GM12865 (cell line): ENCODE measurements at places on chromosomes 16 and 17.

GRCh38 chr17:55090079-55090492, 121.5 kb downstream of the STXBP4 start:
- peak; percentile 90 for DNase-seq

DNA sequence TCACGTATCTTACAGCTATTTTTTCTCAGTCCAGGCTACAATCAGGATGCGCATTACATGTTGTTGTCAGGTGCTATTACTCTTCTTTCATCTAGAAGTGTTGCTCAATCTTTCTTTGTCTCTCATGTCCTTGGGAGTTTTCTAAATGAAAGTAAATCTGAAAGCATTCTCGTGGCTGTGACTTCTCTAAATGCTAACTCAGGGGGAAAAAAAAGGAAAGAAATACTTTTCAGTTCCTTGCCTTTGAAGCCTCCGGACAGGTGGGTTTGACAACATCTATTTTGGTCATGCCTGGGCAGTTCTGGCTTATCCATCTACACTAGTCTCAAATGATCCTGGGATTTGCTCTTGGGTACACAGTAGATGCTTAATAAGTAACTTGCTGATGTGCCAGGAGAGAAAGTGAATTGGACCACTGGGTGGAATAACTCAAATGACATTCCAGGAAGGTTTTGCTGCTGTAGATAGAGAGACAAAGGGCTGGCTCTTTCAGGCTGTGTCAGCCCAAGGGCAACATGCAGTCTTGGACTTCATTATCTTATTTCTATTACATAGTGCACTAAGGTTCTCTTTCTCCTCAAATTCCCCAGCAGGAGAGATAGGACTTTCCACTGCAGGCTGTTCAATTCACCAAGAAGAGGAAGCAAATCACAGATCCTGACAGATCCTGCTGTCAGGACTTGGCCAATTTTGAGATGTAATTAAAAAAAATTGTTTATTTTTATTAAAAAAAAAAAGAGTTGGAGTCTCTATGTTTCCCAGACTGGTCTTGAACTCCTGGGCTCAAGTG, 63.6 kb upstream of the NFAT5 start:
- peak; percentile 61 for DNase-seq

DNA sequence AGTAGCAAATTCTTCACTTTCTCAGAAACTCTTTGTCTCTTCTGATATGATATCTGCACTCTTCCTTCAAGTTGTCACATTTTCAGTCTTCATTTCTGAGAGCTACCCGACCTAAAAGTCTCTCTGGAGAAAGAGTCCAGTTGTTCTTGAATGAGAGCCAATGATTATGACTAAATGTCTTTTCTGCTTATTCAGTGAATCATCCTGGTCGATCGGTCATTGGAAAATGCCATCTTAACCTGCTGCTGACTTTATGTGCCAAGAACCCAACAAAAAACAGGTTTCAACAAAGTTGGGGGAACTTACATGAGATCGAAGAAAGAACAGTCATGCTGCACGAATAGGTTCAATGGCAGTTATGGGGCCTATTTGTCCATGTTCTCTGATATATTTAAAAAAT, 15.9 kb downstream of the SOX9 start:
- DNase-seq, result no peak

- DNase-seq, result peak; percentile 72
These were observed 9.4 kb downstream of the C16orf89 start for GRCh38 chr16:5056352-5056751.

- no peak for DNase-seq
These were observed 508.1 kb downstream of the HAPSTR1 start for GRCh38 chr16:9599415-9600120.

- no peak for DNase-seq
These were observed 9.3 kb downstream of the SSTR2 start for GRCh38 chr17:73174126-73174525.

GRCh38 chr17:192666-193425, 11.4 kb upstream of the DOC2B start:
- no peak for DNase-seq

DNA sequence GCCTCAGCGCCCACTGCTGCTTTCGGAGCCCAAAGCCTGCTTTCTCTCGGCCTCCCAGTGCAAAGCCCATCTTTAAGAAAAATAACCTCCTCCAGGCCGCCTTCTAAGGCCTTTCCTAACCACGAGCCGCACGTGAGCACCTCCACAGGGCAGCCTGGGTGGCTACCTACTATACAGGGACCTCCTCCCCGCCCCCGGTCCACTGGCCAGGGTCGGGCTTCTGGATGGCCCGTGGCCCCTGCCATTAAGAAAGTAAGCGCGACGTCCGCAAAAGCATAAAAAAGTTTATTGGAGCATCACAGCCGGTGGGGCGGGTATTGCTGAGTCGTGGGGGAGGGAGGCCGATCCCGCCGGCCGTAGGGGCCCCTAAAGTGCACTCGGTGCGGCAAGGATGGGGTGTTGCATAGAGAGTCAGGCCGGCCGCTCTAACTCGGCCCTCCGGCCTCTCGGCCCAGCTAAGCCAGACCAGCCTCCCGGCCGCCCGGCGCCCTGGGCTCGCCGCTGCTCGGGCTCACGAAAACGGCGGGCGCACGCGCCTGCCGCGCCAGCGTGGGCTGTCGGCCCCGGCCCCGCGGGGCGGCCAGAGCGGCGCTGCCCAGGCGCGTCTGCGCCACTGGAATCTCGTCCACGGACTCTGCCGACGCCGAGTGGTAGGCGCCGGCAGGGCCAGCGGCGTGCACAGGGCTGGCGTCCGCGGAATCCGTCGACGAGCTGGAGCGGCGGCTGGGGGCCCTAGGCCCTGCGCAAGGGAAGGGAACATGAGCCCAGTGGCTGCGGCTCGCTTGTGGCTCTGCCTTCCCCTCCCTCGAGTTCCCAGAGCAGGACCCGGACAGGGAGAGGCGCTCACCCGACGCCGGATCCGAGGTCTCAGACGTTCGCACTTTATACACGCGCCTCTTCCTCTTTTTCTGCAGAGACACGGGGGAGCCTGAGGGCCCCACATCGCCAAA, 1.1 kb upstream of the TPPP3 start:
- DNase-seq, result no peak

GRCh38 chr17:48174833-48175523, 67.4 kb downstream of the SNX11 start:
- no peak for DNase-seq

DNA sequence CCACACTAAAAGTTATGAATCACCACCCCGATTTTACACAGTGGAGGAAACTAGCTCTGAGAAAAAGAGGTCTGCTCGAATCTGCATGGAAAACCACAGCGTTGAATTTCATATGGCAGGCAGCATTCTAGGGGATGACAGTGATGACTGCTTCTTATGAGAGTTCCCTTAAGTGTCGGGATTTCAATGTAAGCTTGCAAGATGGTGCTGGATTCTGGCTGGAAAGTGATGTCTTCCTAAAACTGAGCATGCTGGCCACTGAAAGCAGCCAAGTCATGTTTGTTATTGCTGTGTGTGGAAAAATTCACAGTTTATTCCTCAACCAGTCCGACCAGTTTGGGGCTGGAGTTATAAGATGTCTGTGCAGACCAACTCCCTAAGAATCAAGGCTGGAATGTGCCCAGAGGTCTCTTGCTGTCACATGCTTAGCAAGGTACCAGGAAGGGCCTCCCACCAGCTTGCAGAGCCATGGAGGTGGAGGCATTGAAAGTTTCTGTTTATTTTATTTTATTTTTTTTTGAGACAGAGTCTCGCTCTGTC, 37.2 kb upstream of the GAN start:
- no peak for DNase-seq

DNA sequence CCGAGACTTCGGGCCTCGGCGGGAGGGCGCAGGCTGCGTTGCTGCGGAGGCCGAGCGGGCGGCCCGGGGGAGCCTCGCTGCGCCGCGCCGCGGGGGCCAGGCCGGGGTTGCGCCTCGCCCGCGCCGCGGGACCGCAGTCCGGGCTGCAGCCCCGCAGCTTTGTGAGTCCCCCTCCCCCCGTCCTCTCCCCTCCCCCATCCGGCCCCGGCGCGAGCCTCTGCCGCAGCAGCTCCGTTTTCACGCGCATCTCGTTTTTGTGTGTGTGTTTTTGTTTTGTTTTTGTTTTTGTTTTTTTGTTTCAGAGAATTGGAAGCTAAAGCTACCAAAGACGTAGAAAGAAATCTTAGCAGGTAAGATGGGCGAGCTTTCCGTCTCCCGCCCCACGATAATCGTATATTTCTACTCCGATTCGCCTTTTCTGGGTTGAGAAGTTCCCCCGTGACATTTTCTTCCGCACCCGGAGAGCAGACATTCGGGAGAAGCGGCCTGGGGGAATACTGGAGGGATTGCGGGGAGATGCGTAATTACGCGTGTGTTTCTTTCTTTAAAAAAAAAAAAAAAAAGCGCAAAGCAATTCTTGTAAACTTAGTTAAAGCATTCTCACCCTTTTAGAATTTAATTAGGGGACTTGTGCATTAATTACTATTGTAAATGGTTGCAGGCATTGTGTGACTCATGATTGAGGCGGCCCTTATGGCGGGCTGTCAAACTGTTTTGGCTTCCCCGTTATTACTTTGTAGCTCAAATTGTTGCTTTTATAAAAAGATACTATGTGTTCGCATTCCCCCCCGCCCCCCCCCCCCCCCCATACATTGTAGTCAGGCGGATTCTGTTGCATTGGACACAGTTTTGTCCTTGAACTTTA, 732 bp downstream of the TNRC6A start:
- peak; percentile 38 for DNase-seq

DNA sequence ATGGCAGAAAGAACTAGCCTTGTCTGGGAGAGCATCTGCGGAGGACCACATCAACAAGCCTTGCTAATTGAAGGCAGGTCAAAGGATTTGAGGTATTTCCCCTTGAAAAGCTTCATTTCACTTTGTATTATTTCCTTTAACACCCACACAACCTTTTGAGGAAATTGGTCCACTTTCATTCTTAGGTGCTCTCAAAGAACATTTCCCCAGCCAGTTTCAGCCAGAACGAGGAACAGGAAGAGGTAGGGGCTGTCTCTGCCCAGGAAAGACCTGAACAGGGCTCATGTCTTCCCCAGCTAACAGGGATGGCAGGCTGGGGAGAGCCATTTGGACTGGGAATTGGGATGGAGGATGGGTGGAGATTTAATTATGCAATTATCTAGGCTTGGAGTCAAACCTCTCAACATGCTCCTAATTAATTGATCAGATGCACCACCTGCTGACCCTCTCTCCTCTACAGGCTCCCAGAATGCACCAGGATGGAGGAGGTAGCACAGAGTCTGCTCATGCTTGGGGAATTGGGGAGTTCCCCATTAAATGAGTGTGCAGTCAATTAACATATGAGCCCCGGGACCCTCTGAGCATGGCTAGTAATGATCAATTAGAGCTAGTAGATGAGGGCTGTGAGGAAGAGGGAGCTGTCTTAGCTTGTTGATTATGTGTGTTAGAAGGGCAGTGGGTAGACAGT, 84.6 kb downstream of the GP2 start:
- DNase-seq, result peak; percentile 17

DNA sequence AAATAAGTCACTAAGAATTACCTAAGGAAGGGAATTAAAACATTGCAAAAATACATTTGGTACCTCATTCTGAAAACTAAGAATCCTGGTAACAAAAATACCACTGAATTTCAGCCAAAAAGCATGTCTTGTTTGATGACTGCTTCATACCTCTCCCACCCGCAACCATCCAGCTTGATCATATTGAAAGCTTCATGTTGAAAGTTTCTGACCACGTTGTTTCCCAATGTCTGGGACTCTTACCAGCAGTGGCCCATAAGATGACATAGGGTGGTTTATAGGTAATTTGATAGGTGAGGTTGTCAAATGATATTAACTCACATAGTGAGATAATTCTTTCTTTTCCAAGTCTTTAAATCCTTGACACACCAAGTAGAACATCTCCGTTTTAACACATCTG, 139.3 kb downstream of the CDH11 start:
- DNase-seq, result no peak

DNA sequence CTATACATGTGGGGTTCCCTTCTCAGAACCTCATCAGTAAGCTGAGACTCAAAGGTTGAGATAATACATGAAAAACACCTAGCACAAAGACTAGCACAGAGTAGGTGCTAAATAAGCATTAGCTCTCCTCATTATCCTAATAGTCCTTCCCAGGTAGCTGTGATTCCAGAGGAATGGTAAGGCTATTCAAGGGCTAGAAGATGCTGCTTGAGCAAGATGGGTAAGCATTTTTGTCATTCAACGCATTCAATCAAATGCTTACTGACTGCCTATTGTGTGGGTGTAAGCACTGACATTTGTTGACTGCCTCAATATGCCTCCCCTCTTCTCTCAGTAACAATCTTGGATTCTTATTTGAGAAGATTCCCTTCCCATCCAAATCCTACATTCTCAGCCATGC, 4.0 kb downstream of the SUPT4H1 start:
- no peak for DNase-seq

DNA sequence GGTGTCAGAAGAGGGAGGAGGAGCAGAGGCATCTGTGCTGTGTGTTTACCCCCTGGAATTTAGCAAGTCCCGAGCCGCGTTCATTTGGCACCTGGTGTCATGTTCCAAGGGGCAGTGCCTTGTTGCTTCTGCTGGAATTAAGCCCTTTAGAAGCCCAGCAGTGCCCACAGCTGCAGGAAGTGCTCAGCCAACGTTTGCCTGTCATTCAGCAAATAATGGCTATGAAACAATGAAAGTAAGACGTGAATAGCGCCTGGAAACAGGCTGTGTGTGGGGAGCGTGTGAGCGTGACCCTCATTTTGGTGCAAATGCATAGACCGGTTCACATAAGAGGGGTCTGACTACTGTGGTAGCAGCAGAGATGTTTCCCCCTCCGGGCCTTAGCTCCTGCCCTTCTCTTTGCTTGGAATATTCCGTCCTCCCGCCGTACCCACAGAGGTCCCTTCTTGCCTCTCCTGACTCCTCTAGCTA, 5.8 kb upstream of the ATP2C2 start:
- no peak for DNase-seq

- DNase-seq, result no peak
These were observed 127.9 kb downstream of the CCDC182 start for GRCh38 chr17:57617218-57617617.

GRCh38 chr16:87064731-87065445, 252.3 kb downstream of the C16orf95 start:
- DNase-seq, result no peak

DNA sequence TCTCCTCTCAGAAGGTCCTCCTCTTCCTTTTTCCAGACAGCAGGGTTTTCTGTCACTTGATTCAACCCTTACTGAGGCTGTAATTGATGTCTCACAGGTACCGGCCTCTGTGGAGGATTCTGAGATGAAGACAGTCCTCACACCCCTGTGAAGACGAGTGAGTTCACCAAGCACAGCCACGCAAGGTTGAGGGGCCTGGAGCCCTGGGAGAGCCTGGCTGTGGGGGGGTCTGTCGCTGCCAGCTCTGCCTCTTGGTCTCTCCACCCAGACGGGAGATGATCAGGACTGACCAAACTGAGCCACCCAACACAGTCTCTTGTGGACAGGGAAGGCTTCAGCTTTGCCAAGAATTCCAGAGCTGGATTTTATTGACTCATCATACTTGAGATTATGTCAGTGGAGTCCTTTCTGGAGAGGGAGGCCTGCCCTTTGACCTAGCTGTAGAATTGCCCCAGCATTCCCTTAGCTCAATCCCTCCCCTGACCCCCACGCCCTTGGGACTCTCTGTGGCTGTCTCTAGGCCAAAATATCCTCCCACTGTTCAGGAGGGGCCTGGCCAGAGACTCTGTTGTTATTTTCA, 51.1 kb upstream of the CRHR1 start:
- no peak for DNase-seq
